GM03348 (cell line): ENCODE measurements at places on chromosomes 7 and 10.
A peak's percentile ranks its signal among the peaks of the same experiment; 100 is the strongest.

DNA sequence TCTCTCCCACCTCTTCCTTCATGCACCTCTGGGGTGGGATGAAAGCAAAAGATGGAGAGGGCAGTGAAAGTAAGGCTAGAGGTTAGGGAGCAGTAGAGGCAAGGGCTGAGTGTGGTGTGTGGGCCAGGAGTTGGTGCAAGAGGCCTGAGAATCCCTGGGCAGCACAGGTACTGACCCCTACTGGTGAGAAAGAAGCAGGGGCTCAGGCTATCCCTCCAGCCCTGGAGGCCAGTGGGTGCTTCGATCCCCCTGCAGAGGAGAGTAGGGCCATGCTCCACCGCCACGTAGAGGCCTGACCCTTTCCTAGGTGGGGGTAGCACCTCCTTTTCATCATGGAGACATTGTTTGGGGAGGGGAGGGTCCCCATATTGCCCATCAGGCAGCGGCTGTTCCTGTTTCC is 9.8 kb downstream of the CDHR1 start:
- peak; percentile 36 for DNase-seq

GRCh38 chr7:30975256-30975899 is 11.6 kb downstream of the GHRHR start:
- DNase-seq = no peak

DNA sequence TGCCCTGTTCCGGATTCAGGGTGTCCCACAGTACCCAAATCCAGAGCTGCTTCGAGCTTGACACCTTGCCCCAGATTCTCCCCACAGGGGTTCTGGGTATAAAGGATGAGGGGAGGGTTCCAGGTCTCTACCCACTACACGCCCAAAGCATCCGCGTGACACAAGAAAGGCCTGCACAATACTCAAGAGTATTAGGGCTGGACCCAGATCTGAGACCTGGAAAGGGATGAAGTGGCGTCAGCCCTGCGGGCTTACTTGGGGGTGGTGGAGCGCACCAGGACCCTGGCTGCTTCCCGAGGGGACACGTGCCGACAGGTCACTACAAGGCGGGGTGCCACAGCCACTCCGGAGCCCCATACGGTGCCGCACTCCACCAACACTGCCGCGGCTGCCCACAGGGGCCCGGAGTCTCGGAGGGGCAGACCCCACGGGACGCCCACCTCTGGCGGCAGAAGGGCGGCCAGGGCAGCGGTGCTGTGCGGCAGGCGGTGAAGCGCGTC is 1.3 kb downstream of the TYSND1 start:
- no peak for DNase-seq

- no peak for DNase-seq
Measured at GRCh38 chr7:29610086-29610485, 46.5 kb downstream of the PRR15 start.

DNA sequence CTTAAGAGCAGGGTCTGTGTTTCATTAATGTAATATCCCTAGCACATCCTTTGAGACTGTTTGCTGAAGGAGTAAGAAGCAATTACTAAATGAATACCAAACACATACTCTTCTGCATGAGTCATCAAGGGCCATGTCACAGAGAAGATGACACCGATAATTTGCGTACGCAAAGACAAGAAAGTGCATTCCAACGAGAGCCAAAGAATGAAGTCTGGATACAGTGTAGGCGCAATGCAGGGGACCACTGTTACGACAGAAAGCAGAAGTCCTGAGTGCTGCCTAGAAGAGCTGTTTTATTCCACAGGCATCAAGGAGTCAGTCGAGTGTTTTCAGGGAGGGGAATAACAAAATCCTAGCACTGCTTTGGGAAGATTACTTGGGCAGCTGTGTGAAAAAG is 62.7 kb downstream of the VPS41 start:
- DNase-seq = no peak

GRCh38 chr10:91528768-91529167 is 104.1 kb downstream of the PPP1R3C start:
- DNase-seq = no peak

GRCh38 chr7:18504965-18505364 is 9.4 kb downstream of the HDAC9 start:
- no peak for DNase-seq

DNA sequence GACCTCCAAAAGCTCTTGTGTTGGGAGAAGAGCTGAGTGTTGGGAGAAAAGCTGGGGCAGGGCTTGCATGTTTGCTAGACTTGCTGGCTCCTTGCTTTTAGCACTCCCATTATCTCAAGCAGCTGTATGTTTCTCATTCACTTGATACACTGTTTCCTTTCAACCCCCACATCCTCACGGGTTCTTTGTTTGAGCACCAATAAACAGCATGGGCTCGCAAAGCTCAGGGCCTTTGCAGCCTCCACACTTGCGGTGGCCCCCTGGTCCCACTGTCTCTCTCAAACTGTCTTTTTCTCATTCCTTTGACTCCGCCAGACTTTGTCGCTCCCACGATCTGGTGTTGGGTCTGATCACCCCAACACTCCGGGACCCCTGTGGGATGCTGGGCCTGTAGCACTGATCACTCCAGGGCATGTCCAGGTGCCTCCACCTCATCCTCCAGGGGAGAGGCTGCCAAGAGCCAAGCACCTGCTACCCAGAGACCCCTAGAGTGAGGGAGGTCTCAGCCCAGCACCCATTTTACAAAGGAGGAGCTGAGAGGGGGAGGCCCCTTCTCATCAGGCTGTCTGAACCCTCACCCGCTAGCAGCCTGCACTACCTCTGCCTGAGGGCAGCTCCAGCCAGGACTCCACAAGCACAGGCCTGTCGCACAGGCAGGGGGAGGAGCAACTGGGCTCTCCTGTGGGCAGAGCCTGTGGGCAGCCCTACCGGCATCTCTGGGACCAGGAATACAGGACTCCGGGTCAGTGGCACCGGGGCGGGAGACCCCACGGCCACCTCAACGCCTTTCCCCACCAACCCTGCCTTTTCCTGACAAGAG is 49.1 kb upstream of the MSMB start:
- DNase-seq = no peak

GRCh38 chr7:7647495-7648036 is 7.0 kb downstream of the UMAD1 start:
- DNase-seq = no peak
